ENCODE measurements at places on chromosomes 6 and 20.

- DNase-seq, result peak; percentile 69
Measured at GRCh38 chr20:4720041-4720976, 1.4 kb upstream of the PRND start.

DNA sequence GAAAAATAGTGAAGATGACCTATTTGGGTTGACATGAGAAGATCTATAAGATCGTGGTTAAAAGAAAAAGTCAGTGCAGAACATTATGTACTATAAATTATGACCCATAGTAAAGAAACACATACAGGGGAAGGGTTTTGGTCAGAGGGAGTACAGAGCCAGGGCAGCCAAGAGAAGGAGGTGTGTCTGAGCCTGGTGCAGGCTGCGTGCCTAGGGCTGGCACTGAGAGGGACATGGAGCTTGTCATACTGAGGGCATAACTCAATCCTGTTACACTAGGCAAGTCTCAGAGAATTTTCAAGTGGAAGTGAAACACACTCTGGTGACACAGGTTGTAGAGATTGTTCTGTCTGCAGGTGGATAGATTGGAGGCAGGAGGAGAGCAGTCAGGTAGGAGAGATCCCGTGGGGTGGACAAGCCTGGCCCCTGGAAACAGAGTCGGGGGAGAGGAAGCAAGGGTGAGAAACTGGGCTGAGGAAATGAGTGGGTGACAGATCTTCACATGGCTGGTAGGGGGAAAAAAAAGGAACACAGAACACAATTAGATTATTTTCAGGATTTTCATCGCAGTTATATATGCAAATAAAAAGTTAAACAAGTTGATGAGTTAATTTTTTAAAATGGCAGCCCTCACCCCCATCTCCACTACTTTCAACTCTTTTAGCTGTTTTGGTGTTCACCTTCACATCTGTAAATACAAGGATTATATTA, 18.5 kb upstream of the RNF39 start:
- DNase-seq, result no peak

DNA sequence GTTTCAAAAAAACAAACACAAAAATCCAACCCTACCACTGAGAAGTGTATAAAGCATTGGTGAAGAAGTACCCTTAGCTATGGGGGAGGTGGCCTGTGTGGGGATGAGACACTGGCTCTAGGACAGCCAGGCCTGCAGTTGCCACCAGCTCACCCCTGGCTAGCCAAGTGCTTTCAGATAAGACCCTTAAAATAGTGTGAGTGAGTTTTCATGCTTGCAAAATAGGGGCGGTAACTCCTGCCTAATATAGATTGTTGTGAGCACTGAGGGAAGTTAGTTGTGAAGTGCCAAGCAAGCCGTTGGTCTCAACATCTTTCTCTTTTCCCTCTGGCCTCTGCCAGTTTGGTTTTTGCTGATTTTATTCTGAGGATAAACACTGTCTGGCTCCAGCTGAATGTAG, 11.3 kb downstream of the PPP1R3G start:
- DNase-seq, result no peak

DNA sequence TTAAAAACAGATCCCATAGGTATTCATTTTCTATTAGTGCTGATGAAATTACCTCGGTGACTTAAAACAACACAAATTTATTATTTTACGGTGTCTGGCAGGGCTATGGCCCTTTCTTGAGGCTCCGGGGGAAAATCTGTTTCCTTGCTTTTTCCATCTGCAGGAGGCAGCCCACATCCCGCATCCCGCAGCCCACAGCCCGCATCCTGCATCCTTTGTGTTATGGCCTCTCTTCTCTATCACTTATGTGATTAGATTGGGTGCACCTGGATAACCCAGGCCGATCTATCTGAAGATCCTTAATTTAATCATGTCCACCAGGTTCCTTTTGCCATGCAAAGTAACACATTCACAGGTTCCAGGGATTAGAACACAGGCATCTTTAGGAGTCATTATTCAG, 407.8 kb downstream of the CDC5L start:
- DNase-seq, result no peak

DNA sequence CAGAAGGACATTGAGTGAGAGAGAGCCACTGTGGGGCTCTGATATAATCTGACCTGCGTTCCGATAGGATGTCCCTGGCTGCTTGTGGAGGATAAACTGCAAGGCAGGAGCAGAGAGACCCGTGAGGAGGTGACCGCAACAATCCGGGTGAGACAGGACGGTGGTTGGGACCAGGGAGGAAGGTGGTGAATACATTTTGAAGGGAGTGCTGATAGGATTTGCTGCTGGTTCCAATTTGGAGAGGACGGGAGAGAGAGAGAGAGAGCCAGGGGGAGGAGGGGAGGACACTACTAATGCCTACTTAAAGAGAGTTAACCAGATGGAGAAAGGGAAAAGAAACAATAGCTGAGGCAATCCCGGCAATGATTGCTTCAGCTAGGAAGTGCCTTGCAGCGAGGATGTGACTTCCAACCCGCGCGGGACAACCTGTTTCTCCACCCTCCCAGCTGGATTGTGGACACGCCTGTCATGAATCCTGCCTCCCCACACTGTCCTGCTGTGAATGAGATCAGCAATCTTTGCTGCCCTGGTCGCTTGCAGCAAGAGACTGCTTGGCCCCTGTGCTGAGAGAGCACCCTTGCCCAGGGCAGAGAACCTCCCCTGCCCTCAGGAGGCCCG, 199.0 kb upstream of the KCNG1 start:
- DNase-seq, result no peak

GRCh38 chr20:57009355-57009754, 257.1 kb downstream of the BMP7 start:
- DNase-seq, result no peak

- no peak for DNase-seq
Measured at GRCh38 chr6:53100561-53100960, 35.4 kb downstream of the FBXO9 start.

- no peak for DNase-seq
Measured at GRCh38 chr6:47028835-47029360, 13.2 kb downstream of the ADGRF1 start.

GRCh38 chr20:3242172-3242692, 3.2 kb upstream of the SLC4A11 start:
- no peak for DNase-seq

DNA sequence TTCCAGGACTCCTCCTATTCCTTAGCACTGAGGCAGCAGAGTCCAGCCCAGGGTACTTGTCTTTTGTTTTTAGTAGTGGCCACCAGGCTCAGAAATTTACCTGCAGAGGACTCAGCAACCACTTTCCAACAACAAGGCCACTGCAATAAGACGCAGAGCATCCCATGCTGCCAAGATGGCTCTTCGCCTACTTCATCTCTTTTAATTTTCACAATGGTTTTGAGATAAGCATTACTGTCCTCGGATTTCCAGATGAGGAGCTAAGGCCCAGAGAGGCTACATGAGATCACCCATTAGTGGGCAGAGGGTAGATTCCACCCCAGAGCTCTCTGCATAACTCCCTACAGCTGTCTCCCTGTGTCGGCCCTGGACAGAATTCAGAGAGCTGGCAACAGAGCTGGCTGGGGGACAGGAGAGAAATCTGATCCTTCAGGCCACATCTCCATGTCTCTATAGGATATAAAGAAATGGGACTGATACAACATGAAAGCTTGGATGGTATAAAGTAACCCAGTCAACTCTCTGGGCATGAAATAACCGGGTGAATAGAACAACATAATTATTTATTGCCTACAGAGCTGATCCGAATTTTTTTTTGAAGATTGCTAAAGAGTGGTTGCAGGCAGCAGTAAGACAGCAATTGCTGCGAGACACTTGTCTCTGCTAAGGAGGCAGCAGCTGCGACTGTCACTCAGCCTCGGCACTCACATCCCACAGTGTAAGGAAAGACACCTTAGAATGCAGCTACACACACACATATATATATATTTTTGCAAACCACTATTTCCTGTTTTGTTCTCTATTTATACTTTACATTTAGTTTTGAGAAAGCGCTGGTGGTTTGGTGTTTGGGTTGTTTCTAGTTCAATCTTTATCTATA, 37.2 kb downstream of the SCML4 start:
- no peak for DNase-seq

GRCh38 chr20:17568972-17569521, 828 bp upstream of the DSTN start:
- peak; percentile 85 for DNase-seq

DNA sequence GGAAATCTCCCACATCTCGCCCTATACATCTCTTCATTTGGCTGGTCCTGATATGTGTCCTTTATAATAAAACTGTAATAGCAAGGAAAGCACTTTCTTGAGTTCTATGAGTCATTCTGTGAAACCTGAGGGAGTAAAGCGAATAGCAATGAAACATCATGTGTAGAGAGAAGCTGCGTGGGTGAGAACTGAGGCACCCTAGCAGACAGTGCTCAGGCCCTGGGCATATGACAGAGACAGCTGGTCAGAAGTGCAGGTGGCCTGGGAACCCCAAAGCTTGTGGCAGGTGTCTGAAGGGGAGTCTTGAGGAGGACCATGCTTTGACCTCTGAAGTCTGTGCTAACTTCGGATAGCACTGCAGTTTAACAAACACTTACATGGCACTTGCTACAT, 1.3 kb upstream of the BLOC1S5 start:
- no peak for DNase-seq

DNA sequence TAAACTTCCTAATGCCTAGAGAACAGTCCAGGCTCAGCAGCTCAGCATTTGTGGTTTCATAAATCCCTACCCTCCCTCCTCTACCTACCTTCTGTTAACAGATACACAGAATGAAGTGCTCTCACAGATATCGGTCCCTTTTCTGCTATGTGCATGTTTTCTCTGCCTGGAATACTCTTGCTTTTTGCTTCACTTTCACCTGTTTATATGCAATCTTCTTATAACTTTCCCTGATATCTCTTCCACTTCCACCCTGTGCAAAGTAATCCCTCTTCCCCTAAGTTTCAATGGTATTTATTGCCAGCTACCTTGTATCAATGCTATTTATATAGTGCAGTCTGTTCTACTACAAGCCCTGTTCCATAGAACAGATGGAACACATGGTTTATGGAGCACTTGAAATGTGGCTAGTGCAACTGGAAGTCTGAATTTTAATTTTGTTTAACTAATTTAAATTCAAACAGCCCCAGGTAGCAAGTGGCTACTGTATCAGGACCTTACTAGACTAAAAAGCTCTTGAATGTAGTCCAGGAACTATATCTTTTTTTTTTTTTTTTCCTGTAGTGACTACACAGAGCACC, 3.1 kb upstream of the TAB2 start:
- no peak for DNase-seq

DNA sequence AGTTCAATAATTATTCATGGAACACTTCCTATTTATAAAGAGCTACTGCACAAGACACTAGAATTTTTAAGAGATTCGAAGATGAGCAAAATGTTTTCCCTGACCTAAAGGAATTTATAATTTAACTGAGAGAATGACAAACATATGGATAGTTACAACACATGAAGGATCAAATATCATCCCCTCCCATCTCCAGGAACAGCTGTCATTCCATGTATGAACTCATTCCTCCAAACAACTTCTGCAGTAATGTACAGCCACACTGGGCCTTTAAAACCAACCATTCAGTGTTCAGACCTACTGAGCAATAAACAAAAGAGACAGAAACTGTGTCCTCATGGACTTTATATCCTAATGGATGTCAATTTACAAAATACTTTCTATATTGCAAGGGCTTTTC, 87.8 kb downstream of the KIF16B start:
- DNase-seq, result no peak

DNA sequence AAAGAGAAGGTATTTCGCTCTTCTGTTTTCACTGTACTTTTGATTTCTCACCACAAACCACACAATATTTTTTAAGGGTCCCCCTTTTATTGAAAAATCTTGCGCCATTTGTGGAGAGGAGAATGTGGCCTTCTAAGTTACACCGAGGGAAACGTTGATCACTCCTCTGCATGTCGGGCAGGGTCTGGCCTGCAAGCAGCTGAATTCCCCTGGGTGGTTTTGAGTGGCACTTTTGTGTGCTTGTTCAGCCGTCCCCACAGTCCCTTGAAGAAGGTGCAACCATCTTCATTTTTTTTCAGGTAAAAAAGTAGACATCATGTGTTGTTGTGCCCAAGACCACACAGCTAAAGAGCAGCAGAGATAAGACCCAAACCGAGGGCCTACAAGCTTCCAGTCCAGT, 6.1 kb downstream of the GPR31 start:
- no peak for DNase-seq

- no peak for DNase-seq
Measured at GRCh38 chr6:78578430-78578829, 288.9 kb upstream of the IRAK1BP1 start.

DNA sequence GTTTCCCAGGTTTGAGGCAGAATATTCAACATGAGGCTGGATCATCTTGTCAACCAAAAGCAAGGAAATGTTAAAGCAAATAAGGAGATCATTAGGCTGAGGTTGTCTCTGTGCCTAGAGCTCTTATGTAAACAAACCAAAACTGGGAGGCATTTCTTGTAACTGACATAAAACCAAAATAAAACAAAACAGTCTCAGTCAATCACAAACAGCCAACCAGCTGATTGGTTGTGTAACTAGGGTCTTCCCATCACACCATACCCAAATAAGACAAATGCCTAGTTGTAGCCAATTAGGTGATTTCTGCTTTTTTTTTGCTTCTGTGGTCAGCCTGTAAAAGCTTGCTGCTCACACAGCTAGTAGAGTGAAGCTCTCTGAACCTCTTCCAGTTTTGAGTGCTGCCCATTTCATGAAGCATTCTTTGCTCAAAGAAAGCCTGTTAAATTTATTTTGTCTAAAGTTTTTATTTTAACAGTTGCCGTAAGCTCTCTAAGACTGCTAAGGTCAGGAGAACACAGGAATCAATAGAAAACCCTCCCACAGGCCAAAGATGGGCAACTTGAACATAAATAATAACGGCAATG, 8.9 kb upstream of the FITM2 start:
- DNase-seq, result no peak

DNA sequence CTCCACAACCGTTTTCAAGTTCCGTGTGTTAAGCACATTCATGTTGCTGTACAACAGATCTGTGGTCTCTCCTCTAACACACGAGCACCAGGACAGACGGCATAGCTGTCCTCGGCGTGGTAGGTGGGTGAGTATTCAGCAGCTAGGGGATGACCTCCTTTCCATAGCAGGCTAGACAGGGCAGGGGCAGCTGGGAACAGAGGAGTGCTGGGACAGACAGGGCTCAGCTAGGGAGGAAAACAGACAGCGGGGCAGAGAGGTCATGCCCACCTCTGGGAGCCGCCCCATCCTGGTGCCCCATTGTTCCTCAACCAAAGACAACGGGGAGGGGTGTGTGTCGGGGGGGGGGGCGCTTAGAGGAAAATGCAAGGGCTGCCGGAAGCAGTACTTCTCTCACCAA, 271.5 kb upstream of the FOXQ1 start:
- DNase-seq, result no peak

DNA sequence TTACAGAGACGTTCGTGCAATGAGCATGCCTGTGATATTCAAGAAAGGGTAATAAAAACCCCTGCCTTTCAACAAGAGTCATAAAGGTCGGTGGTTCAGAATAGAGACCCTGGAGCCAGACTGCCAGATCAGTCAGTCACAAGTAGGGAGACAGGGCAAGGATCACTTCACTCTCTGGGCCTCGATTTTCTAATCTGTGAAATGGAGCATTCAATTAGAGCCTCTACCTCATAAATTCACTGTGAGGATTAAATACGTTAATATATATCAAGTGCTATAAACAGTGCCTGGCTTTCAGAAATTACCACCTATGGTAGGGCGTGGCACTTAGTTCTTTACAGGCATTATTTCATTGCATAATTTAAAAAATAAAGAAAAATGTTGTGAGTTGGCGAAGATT, 43.7 kb upstream of the EYA2 start:
- DNase-seq, result no peak

GRCh38 chr6:6660339-6661045, 72.0 kb downstream of the LY86 start:
- no peak for DNase-seq

- no peak for DNase-seq
Measured at GRCh38 chr20:40565001-40565681, 123.9 kb downstream of the MAFB start.

Measured in BE2C (cell line).